BJ (cell line): ENCODE measurements at places on chromosomes 3 and 15.
A peak's percentile ranks its signal among the peaks of the same experiment; 100 is the strongest.

GRCh38 chr15:49247556-49248110 lies 77.6 kb downstream of the GALK2 start:
- peak; percentile 55 for DNase-seq

DNA sequence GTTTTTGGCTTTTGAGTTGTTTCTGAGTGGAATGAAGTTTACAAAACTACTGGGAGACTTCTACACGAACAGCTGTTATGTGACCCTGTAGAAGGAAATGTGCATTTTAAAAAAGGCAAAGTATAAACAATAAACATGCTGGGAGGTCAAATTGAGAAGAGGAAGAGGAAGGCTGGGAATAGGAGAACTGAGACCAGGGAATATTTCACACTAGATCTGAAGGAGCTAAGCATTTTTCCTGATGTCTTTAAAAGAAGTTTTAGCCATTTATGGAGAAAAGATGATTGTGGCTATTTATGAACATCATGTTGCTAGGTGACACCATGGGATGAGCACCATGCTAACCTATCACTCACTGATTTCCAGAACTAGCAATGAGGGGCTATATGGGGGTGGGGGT lies 76.3 kb upstream of the FAM98B start:
- DNase-seq = no peak

GRCh38 chr15:68653801-68654200 lies 75.0 kb downstream of the CORO2B start:
- DNase-seq = no peak

- no peak for DNase-seq
These were observed 21.5 kb downstream of the CNOT10 start for GRCh38 chr3:32706348-32707025.

GRCh38 chr15:70474471-70475406 lies 288.6 kb downstream of the UACA start:
- no peak for DNase-seq

GRCh38 chr3:44885618-44886017 lies 11.2 kb downstream of the TGM4 start:
- DNase-seq = peak; percentile 56

DNA sequence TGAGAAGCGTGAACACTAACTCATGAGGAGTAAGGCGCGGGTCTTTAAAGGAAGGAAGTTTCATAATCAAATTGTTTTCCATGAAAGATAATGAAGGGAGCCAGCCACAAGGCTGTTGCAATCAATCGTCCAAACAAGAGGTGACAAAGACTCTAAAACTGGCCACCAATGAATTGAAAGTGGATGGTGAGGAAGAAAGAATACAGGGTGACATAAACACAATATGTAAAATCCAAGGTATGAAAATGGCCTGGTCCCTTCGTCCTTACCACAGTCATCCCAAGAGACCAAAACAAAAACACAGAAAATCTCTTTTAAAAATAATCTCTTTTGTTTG lies 12.0 kb downstream of the CD86 start:
- DNase-seq = no peak

DNA sequence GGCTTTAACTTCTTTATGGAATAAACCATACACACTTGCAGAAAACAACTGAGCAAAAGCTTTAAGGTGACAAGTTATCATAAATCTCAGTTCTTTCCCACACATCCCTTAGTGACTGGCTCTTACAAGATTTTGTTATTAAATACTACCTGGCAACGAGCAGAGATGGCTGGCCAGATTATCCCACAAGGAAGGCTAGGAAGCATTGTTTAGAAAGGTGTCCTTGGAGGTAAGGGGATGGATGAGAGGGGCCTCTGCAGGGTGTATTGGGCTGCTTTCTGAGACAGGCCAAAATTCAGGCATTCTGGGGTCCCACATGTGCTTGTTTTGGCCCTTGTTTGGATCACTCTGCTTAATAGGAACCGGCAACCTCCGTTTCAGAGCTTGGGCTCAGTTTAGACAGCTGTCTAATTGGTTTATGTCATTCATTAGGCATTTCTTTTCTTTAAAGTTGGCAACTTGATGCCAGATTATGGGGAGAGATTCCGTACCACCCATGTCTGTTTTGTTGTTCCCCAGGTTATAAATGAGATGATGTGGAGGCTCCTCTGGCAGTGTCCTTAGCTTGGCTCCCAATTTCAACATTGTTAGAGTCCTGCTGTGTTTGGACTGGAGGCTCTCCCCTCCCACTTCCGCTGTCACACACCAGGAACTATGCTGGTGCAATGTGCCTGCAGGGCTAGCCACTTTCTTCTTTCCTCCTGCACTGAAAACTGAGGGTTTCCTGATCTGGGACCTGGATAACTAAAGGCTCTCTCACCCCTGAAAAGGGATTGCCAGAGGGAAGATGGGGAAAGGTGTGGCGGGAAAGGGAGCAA lies 121.1 kb downstream of the TPRG1 start:
- no peak for DNase-seq

GRCh38 chr3:73401616-73402279 lies 223.0 kb downstream of the PDZRN3 start:
- no peak for DNase-seq

DNA sequence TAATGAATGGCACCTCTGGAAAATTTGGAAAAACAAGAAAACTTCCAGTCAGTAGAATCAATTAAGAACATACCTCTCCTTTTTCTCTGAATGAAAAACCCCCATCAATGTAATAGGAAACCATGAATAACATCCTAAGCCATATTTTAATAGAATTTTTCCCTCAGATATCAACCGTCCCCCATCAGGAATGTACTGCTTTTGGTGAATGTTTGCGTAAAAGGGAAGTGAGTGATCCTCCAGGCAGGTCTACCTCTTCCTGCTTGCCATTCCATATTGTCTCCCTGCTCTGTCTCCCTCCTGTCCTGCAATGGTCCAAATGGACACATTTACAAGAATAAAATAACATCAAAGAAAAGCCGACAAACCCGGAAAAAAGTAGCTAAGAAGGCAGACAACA lies 30.8 kb downstream of the LAMP3 start:
- no peak for DNase-seq

- DNase-seq = no peak
These were observed 139.3 kb downstream of the SOX2 start for GRCh38 chr3:181851063-181851462.

DNA sequence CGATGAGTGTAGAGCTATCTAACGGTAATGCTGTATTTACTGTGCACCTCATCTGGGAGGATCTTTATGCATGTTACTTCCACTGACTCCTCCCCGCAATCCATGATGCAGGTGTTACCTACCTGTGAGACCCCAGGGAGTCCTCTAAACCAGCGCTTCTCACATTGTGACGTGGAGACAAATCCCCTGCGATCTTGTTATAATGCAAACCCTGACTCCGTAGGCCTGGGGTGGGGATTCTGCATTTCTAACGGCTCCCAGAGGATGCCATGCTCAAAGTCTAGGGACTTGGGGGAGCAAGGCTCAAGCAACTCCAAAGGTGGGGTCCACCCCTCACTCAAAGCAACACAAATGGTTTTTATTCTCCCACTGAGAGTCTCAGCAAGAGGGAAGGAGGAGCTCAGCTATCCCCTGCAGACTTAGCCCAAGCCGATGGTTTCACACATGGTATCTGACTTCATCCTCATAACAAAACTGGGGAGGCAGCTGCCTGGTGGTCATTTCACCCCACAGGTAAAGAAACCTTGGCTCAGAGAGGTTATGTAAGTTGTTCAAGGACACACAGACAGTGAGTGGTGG lies 63.6 kb downstream of the PCSK6 start:
- DNase-seq = no peak

- DNase-seq = no peak
These were observed 176.5 kb downstream of the MBNL1 start for GRCh38 chr3:152445212-152445611.

DNA sequence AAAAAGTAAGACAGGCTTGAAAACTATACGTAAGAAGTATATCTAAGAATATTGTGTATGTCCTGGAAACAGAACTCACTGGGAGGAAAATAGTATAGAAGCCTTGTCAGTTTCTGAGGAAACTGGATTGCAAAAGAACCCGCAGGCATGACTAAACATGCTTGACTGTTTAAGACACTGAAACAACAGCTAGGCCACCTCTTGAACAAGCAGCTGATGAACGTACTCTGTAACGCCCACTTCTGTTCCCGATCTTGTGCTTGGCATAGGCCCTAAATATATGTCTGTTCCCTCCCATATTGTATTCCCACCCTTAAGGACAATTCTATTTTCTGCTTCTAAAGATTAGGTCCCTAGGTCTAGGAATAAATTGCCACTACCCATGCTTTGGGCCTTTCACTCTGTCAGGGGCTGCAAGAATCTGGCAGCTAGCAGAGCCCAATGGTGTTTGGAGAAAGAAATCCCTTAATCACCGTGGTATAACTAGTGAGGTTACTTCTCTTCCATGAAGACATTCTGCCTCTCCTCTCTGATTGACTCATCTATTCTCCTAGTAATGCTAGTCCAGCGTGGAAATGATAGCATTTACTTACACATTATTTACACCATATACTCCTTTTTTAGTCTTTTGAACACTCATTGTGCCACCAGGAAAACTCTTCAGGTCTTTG lies 46.2 kb downstream of the CD200 start:
- no peak for DNase-seq

DNA sequence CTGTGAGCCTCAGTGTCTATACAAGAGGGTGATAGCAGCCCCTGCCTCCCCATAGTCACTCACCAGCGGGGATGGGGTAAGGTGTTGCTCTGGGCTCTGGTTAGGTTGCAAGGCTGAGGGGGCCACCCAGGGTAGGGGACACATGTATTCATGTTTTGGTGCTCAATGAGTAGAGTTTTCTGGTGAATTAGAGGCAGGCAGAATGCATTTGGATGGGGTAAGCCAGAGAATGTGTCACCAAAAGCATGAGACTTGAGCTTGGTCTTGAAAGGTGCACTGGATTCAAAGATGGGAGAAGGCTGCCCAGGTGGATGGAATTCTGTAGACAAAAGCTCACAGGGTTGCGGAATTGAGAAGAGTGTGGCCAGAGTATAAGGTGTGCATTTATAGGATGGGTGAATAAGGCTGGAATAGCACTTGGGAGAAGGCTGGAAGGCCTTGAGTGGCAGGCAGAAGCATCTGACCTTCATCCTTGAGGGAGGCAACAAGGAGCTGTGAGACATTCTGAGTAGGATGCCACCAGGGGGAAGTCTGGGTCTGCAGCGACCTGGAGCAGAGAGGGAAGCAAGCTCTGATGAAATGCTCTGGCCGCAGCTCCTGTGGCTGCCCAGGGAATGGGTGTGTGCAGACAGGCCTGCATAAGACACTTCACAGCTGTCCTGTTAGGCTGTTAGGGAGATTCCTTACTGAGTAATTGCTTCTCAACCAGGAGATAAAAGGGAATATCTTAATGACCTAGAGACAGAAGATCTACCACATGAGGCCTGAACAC lies 149.6 kb downstream of the CHDH start:
- DNase-seq = no peak

DNA sequence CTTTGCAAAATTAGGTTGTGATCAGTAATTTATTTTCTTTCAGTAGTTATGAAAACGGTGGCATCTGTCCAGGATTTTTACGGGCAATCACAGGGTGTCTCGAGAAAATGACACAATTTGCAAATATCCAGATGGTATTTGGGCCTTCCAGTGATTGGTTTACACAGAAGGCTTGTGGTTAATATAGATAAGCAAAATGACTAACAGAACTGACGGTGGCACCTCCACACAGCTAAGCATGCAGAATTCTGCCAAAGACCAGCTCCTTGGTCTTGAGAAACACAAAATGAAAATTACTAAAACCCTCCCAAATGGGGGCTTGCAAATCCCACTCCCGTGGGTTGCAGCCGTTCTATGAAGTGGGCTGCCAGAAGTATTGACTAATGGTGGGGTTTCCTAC lies 5.5 kb downstream of the ARHGEF3 start:
- no peak for DNase-seq

GRCh38 chr3:3066378-3066777 lies 43.8 kb downstream of the IL5RA start:
- no peak for DNase-seq

GRCh38 chr3:194472290-194472920 lies 14.4 kb downstream of the ATP13A3 start:
- no peak for DNase-seq

GRCh38 chr15:81085898-81086297 lies 48.2 kb upstream of the CFAP161 start:
- DNase-seq = no peak

DNA sequence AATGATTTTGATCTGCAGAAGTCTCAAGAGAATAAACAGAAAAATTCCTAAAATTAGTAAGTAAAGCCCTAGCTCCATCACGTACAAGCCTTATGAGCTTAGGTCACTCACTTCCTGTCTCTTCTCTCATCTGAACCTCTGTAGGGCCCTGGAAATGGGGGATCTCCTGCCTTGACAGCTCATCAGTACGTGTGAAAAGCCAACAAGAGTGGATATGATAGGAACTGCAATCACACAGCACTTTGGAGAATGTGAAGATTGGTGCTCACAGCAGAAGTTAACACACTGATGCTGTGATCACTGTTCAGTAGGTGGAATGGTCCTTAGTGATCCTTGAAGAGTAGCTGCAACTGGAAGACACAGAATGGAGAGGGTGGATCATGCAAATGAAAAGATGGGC lies 27.8 kb upstream of the ALDH1L1 start:
- DNase-seq = no peak

DNA sequence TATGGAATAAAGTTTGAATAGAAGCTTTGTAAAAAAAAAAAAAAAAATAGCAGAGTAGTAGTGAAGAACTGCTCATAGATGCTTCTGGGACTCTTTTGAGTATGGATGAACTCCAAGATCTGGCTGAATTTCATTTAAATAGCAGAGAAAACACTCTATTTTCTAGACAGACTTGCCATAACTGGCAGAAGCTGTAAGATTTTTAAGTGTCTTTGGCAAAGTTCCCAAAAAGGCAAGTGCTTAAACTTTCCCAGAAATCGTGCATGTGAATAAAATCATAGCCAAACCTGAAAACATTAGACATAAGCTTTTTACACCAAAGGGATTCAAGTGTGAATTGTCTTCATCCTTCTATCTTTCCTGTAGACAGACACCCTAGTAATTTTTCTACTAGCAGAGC lies 110.3 kb upstream of the MITF start:
- no peak for DNase-seq

DNA sequence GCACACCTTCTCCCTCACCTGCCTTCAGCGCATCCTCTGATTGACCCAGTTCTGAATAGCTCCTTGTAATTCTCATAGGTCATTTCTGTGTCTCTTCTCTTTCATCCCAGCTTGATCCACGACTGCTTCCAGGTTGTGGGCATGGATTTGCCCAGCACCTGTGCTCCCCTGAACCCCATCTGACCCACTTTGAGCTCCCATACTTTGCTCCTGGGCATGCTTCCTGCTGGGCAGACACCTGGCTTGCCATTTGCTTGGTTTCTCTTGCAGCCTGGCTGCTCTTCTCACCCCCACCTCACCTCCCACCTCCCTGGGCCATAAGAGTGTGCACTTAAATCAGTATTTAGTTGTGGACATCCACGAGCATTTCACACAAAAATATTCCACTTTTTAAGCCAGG lies 635.5 kb downstream of the TBL1XR1 start:
- DNase-seq = no peak
